ENCODE measurements at places on chromosomes 3 and 15.

DNA sequence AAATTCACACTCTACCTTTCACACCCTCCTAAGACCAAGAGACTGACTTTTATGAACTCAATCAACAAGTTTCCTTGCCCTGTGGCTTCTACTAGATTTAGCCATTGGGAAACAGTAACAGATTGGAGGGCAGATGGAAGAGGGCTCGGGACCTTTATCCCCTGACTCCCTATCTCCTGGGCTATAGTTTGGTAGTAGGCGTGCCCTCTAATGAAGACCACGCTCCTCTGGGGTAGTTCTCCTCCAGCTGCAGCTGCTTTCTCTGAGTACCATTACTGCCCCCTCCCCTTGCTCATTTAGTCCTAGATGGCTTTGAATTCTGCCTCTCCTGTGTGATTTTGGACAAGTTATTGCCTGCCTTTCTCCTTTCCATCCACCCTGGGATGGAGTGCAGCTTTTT lies 33.3 kb downstream of the FMN1 start:
- no peak for DNase-seq

DNA sequence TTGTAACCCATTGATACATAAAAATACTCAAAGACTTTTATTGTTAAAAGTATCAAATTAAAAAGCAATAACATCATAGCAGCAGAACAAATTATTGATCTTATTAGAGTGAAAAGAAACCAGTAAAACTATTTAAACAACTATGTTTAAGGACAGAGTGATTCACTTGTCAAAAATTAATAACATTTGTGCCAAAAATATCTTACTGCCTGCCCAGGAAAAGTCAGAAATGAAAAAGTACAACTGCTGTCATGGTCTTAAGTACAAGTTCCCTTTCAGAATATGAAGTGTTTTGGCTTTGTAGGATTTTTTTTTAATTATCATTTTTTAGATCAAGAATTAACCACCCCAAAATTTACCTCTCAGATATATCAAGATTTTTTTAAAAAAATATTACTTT lies 3.4 kb downstream of the IFT57 start:
- DNase-seq = no peak

GRCh38 chr15:92901072-92901761 lies 1.1 kb downstream of the CHD2 start:
- no peak for DNase-seq

GRCh38 chr3:12318758-12319621 lies 30.1 kb downstream of the PPARG start:
- DNase-seq = no peak

- no peak for DNase-seq
These were observed 46.9 kb upstream of the SLC7A14 start for GRCh38 chr3:170632780-170633179.

GRCh38 chr15:77371850-77372563 lies 47.9 kb downstream of the PEAK1 start:
- DNase-seq = no peak

DNA sequence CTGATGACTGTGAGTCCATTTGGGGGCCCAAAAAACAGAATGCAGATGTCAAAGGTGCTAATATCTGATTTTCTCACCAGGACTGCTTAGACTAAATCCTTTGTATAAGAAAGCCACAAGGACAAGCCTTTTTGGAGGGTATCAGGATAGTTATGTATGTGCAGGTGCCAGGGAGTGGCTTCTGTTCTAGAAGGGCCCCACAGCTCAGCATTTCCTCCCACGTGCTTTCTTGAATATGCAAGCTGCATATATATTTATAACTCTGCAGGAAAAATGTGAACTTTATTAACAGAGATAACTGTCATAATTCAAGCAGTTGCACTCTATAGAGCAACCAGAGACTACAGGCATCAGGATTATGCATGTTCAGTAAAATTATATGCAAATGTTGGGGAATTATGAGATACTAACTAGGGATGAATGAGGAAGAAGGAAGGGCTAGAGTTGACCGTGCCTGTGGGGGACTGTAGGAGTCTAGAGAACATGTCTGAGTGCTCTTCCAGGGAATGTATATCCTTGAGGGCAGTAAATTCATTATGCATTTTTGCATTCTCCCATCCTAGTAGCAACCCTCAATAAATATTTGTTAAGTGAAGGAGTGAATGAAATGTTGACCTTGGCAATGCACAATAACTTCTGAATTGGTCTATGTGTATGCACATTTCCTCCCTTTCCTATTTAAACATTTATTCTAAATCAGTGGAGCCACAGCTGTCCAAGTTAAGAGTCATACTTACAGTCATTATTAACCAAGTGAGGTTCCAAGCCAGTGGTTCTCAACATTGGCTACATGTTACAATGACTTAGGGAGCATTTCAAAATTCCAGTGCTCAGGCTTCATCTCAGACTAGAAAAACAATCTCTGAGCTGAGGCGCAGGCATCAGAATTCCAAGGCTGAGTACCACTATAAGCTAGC lies 94.8 kb upstream of the ANKRD28 start:
- DNase-seq = no peak

GRCh38 chr3:144036498-144036897 lies 64.9 kb downstream of the DIPK2A start:
- DNase-seq = no peak

- DNase-seq = no peak
These were observed 106.1 kb upstream of the FRMD4B start for GRCh38 chr3:69491975-69492374.

- peak; percentile 72 for DNase-seq
These were observed 9.6 kb downstream of the EMC3 start for GRCh38 chr3:9976721-9977709.
